ENCODE measurements at places on chromosomes 4 and X.
A peak's percentile ranks its signal among the peaks of the same experiment; 100 is the strongest.

DNA sequence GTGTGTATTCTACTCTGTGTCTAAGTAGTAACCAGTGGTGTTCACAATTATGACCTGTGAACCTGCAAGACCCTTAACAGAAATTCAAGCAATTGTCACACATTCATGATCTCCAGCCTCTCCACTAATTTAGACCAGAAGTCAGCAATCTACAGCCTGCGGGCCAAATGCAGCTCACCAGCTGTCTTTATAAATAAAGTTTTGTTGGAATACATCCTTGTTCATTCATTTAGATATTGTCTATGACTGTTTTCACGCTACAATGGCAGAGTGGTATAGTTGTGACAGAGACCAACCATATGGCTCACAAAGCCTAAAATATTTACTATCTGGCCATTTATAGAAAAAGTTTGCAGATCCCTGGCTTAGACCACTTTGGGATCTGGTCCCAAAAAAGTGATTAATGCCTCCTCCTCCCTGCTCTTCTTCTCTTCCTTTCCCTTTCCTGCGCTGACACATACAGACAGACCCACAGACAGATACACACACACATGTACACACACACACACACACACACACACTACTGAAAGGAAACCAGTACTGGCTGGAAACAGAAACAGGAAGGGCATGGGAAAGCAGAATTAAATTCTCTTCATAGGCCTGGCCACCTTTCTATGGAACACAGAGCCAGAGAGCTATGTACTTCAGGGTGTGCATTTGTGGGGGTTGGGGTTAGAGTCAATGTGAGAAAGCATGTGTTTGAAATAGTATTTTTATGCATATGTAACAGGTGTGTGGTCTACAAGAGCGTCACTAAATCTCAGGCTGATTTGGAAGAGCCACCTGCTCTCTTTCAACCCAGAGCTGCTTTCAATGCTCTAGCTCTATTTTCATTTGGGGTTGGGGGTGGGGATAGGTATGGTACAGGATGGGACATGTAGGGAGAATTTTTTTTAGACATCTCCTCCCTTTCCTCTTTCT is 49.7 kb upstream of the TMEM164 start:
- DNase-seq, result no peak

DNA sequence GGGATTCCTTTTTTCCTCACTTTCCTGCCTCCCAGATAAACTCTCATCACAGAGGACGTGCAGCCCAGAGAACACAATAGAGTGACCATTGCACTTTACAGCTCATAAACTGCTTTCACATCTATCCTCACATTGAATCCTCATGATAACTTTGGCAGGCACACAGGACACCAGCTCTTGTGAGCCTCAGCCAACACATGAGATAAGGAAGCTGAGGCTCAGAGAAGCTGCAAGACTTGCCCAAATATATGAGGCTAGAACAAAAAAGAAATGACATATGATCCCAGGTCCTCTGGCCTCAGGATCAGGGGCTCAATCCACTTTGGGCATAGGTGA is 85.0 kb upstream of the CPEB2 start:
- no peak for DNase-seq

GRCh38 chr4:39636531-39637184 is 2.0 kb downstream of the SMIM14 start:
- no peak for DNase-seq

GRCh38 chr4:125703443-125703842 is 388.7 kb downstream of the FAT4 start:
- no peak for DNase-seq

DNA sequence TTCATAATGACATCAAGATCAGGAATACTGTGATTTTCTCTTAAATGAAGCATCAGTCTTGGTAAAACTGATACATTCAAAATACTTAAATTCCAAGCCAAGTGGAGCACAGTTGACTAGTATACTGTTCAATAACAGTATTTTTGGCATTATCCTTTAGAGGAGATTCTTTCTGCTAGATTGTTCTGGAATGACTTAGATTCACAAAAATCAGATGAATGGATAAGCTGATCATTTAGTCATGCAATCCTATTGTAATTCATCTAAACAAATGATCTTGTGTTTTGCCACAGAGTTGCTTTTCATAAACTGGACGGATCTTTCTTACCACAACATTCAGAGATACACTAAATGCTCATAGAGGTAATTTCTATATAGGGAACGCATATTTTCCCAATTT is 232.0 kb downstream of the CXXC4 start:
- no peak for DNase-seq

GRCh38 chr4:187227907-187228704 is 504.4 kb upstream of the FAT1 start:
- no peak for DNase-seq

- DNase-seq, result no peak
Observed at GRCh38 chr4:100086766-100087431, 103.4 kb downstream of the DDIT4L start.

DNA sequence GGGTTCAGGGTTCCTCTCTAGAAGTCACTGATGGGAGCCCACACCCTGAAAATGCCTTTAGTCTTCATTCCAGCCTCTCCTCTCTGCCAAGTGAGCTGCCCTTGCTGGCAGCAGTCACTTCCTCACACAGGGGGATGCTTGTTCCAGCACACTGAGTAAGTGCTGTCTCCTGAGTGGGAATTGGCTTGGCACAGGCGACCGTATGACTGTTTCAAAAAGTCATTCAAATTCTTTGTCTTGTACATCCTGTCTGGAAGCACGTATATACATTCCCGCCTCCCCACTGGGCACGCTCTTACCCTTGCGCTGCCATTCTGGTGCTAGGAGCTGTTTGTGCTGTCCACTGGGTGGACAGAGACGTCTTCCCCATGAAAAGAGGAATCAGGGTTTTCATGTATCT is 40.2 kb upstream of the CD99 start:
- no peak for DNase-seq

DNA sequence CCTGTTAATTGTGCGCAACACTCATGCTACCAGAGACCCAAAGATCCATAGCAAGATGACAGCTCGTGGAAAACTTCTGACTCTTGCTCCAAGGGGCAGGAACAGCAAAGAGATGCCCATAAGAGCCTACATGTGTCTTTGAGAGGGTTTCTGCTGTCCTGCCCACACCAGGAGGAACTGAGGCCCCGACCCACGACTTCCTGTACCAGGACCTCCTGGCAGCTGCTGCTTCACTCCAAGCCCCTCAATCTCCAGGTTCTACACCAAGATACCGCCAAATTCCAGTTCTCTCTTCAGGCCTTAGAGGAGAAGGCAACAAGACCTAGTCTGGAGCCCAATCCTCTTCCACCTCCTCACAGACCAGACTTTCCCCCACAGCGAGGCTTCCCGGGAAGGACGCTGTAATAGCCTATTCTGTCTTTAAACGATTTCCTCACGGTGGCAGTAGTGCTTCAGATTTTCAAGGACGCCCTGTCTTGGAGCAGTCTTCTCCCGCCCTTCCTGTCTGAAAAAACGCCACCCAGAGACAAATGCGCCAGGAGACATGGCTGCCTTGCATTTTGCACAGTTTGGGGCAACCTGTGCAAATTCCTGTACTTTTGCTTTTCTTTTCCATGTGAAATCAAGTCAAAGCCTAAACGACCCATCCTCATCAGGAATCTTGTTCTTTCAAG is 230.2 kb upstream of the STK26 start:
- DNase-seq, result peak; percentile 87

DNA sequence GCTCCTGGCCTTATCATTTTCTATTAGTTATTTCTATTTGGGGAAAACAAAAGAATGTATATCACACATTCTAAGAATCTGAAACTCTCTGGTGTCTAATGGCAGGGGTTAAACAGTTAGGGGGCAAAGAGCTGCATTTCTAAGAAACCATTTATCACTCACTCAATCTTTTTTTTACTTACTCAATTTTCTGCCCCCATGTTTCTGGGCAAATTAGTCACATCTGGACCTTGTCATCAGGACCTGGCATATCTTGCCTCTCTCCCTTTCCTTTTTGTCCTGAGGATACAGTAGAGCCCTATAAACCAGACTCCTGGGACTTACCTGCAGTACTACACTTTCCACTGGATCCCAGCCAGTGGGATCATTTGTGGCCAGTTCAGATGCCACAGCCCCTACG is 89.1 kb downstream of the ANXA3 start:
- DNase-seq, result peak; percentile 87

- no peak for DNase-seq
Observed at GRCh38 chr4:147056940-147057610, 111.4 kb upstream of the TTC29 start.

- peak; percentile 73 for DNase-seq
Observed at GRCh38 chr4:15655223-15656037, at the start of gene FBXL5. FBXL5 (minus strand) TSS chr4:15655357; CDS start chr4:15655287, 70 bp downstream.

GRCh38 chr4:123507376-123507775 is 110.8 kb downstream of the SPRY1 start:
- no peak for DNase-seq

DNA sequence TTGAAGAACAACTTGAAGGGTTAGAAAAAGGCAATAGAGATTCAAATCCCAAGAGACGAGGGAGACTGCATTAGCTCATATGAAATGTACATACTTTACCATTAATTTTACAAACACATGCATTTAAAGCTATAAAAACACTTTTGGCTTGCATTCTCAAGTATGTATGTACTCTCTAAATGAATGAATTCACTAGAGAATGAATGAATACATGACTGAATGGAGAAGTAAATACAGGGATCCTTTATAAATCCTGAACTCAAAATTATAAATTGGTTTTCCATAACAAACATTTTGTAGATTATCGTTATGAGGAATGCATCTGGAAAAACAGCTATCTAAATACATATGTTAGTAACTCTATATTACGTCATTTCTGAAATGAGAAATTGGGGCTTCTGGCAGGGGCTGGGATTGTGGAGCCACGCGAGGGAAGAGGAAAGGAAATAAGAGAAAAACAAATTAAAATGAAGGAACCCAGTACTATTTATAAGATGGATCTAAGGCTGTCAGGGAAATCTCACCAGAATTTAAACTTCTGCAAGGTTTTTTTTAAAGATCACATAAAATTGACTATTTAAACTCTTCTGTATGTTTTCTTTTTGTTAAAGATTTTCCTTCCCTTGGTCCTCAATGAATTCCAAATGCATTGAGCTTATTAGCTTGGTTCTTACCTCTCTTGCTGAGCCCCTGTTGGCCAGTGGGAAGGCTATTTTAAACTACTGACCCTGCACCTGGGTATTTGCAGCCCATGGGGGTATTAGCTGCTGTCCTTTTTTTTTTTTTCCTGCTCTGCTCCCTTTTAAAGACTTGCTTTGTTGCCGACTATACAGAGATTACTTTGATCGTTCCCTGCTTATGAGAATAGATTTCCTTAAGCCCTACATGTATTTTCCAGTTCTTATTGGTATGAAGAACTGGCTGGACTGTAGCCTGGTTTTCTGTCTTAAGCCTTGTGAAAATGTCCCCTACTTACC is 207.8 kb downstream of the ADGRL3 start:
- no peak for DNase-seq

Data from SK-N-DZ (cell line).